NCI-H226 (cell line): ENCODE measurements at places on chromosomes 16 and 17.

DNA sequence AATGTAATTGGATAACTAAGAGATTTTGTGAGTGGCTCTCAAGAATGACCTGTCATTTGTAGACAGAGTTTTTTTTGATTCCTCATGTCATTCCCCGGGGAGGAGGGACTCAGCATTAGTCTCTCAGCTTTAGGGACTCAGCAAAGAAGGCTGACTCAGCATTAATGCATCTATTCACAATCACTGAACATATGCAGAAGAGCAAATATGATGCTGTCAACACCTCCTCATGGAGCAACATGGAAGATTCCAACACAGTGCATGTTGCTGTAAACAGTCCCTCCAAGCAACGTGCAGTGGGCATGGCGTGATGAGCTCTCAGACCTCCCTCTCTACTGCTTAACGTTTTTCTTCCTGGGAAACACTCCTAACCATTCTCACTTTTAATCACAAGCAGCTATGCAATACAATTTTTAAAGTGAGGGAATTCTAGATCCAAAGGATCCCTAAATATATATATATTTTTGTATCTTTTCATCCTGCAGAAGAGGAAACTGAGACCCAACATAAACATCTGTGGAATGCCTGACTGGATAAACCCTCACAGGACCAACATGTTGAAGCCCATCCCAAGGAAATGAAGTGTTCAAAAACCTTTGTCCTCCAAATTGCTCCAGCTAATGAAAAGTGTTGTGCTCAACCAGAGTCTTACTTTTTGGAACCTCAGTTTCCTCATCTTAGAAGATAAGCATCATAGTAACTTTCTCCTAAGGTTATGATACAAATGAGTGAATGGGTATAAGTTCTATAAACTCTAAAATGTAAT, 38.9 kb downstream of the TMEM100 start:
- no peak for DNase-seq

- DNase-seq, result no peak
These were observed 22.9 kb downstream of the DHRS7C start for GRCh38 chr17:9768381-9768934.

DNA sequence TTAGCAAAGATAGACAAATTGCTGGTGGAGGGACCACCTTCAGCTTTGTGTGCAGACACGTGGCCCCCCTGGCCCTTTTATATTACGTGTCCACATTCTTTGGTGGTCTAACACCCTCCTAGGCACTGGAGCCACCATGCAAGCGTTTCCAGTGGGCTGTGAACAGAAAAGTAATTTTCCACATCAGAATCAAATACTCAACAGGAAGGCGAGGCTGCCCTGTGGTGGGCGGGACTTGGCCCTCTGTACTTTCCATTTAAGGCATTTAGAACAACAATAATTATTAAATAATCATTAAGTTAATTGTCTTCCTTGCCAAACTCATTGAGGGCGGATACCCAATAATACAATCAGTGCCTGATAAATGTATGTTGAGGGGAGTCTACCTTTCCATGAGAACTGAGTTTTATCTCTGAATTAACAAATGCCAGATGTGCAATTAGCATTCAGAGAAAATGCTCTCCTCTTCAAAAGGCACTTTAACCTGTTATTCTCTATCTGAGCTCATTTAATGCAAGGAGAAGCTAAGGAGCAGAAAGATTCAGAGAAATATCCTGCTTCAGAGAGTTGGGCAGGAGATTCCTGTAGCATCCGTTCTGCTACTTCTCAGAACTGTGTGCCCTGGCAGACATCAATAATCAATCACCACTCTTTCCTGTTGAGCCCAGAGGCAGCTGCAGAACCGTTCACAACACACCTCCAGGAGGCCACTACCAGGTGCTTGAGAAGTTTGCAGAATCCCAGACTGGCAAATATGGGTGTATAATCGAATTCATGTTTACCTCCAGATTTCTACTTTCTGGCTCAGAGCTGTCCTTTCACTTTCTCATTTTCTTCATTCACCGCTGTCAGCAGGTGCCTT, 109.4 kb downstream of the CMIP start:
- DNase-seq, result no peak

- DNase-seq, result peak; percentile 44
These were observed 5.4 kb upstream of the SLC5A2 start for GRCh38 chr16:31477220-31478216.
